ENCODE measurements at places on chromosomes 5 and 9. TPM values are rescaled to one million over a fixed set of nuclear protein-coding genes. Genes with fewer than 3 reads are reported as not detected.

The COL27A1 gene
- total RNA-seq = 4.7 TPM

The INSL6 gene
- total RNA-seq = not detected

The NUDT12 gene
- total RNA-seq = 12.6 TPM

GRCh38 chr9:98132806-98133631, 14.0 kb upstream of the TRIM14 start:
- no peak for DNase-seq
- H3K36me3 ChIP-seq = no peaks in the 10 kb centered on the region
- no peak overlapping the region for H3K27ac ChIP-seq
- H3K4me3 ChIP-seq = no peak overlapping the region
- no peaks in the 10 kb centered on the region for H3K4me1 ChIP-seq

DNA sequence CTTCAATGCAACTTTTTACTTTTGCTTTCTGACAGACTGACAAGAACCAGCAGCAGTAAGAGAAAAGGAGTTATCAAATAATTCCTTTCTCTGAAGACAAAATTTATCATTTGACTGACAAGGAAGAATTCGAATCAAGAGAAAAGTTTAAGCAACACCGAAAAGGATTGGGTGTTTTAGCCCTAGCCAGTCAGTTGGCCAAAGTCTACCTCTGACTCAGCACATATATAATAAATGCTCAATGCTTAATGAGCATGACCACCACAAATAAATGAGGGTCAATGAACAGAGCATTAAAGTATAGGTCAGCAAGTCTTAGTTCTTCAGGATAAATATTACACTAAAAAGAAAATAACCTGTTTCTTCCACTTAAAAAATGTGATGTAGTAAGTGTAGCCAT, 1603.5 kb upstream of the C9orf72 start:
- no peaks in the 10 kb centered on the region for H3K4me1 ChIP-seq
- no peak overlapping the region for H3K4me3 ChIP-seq
- H3K36me3 ChIP-seq = no peaks in the 10 kb centered on the region
- no peak overlapping the region for H3K27ac ChIP-seq
- DNase-seq = no peak

GRCh38 chr9:17204611-17205152, 69.8 kb downstream of the CNTLN start:
- no peak overlapping the region for H3K4me3 ChIP-seq
- no peak overlapping the region for H3K27ac ChIP-seq
- H3K4me1 ChIP-seq = no peaks in the 10 kb centered on the region
- no peak for DNase-seq

Data from SJSA1 (cell line).